ENCODE measurements at places on chromosomes 2 and 18.

DNA sequence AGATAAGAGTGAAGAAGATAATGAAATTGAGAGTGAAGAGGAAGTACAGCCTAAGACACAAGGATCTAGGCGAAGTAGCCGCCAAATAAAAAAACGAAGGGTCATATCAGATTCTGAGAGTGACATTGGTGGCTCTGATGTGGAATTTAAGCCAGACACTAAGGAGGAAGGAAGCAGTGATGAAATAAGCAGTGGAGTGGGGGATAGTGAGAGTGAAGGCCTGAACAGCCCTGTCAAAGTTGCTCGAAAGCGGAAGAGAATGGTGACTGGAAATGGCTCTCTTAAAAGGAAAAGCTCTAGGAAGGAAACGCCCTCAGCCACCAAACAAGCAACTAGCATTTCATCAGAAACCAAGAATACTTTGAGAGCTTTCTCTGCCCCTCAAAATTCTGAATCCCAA lies 15.7 kb downstream of the MSH6 start:
- no peak for DNase-seq

GRCh38 chr2:68745006-68745405 lies 10.4 kb downstream of the ARHGAP25 start:
- DNase-seq, result no peak

- DNase-seq, result no peak
These were observed 67.5 kb upstream of the FOSL2 start for GRCh38 chr2:28325173-28325566.

- DNase-seq, result no peak
These were observed 671.9 kb upstream of the ZNF804A start for GRCh38 chr2:183926433-183926832.

DNA sequence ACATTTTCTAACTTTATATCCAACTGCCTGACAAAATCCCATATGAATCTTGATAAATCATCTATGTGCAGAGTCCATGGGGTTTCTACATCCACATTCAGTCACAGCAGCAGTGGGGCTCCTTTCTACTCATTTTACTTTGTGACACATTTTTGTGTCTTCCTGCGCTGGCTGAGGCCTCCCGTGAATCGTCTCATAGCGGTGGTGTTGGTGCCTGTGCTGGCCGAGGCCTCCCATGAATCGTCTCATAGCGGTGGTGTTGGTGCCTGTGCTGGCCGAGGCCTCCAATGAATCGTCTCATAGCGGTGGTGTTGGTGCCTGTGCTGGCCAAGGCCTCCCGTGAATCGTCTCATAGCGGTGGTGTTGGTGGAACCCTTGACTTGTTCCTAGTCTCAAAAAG lies 17.0 kb downstream of the SNED1 start:
- DNase-seq, result no peak

DNA sequence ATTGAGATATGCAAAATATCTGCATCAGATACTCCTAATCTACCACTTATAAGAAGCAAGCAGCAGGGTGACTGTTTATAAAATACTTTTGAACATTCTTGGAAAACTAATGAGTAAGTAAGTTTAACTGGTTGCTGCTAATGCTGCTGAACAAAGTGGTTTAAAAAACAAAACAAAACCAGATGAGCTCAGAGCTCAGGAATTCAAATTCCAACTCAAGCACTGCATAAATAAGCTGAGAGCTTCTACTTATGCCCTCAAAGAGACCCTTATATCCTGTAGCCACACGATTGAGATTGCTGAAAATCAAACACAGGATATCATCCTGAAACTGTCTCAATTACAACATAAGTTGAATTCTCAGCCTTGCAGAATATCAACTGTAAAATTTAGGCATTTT lies 62.3 kb upstream of the NYAP2 start:
- DNase-seq, result no peak

GRCh38 chr2:39865751-39866150 lies 86.7 kb upstream of the THUMPD2 start:
- no peak for DNase-seq

DNA sequence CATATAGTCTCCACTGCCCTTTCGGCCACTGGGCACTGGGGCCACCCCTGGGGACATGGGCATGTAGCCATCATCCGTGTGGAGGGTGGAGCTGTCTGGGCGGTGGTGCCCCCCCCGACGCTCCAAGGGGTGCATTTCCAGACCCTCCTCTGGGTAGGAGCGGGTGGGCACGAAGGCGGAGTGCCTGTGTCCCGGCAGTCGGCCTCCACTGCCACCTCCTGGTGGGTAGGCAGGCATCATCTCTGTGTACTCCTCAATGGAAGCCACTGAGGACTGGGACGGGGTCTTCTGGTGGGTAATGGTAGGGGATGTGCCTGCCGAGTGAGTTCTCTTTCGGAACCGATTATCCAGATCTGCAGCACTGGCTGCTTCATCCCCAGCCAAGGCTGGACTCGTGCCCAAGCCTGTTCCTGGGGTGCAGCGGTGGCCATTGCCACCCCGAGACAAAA lies 2.8 kb downstream of the IRS1 start:
- peak; percentile 29 for DNase-seq

GRCh38 chr2:134324947-134325346 lies 71.1 kb downstream of the MGAT5 start:
- DNase-seq, result no peak

DNA sequence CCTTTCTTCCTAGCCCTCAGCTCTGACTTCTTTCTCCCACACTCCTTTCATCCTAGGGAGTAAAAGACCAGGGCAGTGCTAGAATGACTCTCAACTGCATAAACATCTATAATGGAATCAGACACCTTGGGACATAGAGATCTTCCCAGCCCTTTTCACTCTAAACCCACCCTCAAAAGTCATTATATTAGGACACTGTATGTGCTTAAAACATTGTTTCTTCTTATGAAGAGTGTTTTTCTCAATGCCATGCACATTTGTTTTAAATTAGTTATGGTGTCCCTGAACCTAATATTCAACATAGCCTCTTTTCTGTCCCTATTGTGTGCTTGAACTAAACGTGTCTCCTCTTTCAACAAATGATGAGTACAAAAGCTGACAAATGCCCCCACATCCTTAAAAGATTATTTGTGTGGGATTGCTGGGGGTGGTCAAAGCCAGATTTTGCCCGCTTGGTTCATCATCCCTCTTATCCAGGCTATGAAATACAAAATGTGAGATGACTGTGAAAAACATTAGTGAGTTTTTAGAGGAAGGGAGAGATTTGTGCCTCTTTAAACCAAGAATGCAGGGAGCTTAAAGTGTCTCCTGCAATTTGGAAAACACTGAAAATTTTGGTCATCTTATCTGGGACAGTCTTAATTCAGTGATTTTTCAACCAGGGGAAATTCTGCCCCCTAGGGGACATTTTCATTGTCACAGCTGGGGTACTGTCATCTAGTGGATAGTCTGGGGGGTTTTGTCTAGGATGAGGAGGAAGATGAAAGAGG lies 29.0 kb downstream of the SERPINB5 start:
- no peak for DNase-seq

DNA sequence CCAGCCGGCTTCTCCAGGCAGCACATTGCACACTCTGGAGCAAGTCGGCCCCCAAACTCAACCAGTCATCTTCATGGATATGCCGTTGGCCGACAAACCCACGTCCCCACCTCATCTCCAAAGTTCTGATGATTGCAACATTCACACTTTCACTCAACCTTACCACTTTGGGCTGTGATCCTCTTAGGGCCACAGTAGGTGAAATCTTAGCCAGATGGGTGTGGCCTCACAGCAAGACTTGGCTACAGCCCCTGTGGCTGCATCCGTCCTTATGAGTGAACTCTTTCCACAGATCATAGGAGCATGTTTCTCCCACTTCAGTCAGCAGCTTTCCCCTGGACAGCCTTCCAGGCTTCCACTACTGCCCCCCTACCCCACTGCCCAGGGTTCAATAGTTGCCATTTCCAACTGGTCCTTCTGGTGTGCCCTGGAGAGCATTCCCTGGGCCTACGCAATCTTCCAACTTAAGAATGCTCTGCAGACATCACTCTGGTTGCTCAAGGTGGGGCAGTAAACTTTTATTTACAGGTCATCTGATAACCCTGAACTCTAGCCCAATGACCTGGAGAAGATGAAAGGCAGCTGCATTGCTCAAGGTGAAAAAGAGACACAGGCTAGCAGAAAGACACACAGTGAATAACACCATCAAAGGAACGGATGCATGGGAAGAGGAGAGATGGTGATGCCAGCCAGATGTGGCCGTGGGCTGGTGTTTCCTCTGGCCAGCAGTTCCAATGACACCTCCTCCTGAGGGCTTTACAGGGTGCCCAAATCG lies 34.5 kb downstream of the ARL4C start:
- DNase-seq, result no peak

GRCh38 chr2:214492608-214493007 lies 81.8 kb downstream of the VWC2L start:
- no peak for DNase-seq

DNA sequence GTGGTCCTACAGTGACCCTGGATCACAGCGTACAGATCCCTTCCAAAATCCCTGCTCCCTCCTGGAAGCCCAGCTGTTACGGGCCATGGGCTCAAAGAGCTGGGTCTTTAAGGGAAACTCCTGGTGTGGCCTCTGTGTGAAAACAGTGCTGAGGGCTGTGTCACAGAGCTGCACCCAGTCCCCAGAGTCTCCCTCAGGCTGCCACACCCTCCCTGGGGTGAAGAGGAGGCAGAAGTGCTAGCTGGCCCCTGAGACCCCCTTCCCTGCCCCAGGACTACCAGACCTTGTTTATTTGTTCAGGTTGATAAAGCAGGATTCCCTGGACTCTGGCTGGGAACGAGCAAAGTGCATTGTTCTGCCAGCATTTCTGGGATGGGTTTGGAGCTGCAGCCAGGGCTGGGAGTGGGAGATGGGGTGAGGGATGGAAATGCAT lies 7.7 kb downstream of the ATOH8 start:
- no peak for DNase-seq

- peak; percentile 48 for DNase-seq
These were observed 1.7 kb upstream of the PER2 start for GRCh38 chr2:238290091-238290509.

GRCh38 chr18:53443336-53443735 lies 781.1 kb downstream of the MBD2 start:
- no peak for DNase-seq

GRCh38 chr2:196337208-196337953 lies 166.0 kb upstream of the STK17B start:
- no peak for DNase-seq

- no peak for DNase-seq
These were observed 2.1 kb downstream of the GBX2 start for GRCh38 chr2:236165842-236166795.

DNA sequence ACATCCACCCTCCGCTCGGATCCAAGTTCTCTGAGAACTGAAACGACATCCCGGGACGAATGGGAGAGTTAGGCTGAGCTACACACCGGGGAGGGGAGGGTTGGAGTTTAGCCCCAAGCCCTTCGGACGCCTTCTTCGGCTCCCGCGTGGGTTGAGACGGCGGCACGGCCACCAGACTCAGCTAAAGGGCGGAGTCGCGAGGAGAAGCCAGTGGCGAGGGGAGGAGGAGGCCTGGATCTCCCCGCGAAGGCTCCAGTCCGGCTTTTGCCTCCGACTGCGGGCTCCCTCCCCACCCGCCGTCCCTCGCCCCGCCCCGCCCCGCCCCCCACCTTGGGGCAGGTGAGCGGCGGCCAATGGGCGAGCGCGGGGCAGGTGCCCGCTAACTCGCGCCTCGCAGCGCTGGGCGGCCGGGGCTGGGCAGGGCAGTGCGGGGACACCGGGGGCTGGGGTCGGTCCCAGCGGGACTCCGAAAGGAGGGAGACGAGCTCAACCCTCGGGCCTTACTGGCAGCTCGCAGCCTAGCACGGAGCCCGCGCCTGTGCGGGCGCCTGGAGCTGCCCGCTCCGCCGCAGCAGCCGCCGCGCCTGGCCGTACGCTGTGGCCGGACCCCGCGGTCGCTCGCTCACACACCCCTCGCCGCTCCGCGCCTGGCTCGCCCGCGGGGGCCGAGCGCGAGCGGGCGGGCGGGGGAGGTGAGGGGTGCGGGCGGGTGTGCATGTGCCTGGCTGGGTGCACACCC lies at the start of gene EMX1:
TSS of gene EMX1 (plus strand) at position 382 of the 739 bp plus-strand sequence. CDS start at position 716, 334 bp downstream.
- DNase-seq, result peak; percentile 57

- DNase-seq, result no peak
These were observed 21.8 kb upstream of the NT5DC4 start for GRCh38 chr2:112698834-112699515.

- no peak for DNase-seq
These were observed 103.6 kb downstream of the TMX3 start for GRCh38 chr18:68611311-68611710.

GRCh38 chr2:227824711-227825110 lies 11.1 kb downstream of the CCL20 start:
- DNase-seq, result no peak

GRCh38 chr2:125386074-125386473 lies 1269.9 kb upstream of the GYPC start:
- no peak for DNase-seq

GRCh38 chr18:23136326-23137096 lies 1.2 kb downstream of the CABLES1 start:
- DNase-seq, result peak; percentile 47

GRCh38 chr2:66852953-66853352 lies 418.0 kb downstream of the MEIS1 start:
- DNase-seq, result no peak

GRCh38 chr2:55779459-55780421 lies 86.1 kb upstream of the PNPT1 start:
- DNase-seq, result no peak

DNA sequence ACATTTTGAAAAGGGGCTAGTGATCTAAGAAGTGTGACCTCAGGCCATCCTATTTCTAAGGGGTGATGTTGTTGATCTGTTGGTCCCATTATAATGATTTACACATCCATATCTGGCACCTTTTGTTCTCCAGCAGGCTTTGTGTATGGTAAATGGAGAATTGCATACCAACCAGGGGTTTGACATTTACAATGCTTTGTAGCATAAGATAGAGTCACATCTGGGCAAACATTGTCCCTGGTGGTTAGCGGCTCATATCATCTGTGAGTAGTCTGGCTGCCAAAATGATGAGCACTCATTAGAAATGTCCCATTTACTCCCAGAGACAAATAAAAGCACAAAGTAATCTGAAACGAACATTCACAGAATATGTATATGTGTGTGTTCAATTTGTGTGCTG lies 1775.5 kb upstream of the CELF4 start:
- DNase-seq, result no peak

DNA sequence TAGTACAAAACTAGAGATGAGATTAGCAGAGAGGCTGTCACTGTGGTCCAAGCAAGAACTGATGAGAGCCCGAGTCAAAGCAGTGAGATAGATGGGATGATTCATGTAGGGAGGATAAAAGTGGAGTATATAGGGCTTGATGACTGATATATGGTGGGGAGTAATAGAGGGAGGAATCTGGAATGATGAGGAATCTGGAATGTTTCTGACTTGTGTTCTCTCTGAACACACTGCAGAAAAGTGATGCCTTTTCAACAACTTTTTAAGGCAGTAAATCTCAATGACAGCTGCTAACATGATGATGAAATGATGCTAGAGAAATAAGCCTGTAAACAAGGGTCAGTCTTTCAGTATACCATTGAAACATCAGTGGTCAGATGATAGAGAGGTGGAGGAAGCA lies 143.5 kb upstream of the SP5 start:
- no peak for DNase-seq

- DNase-seq, result no peak
These were observed 172.7 kb downstream of the BCL2 start for GRCh38 chr18:63146828-63147409.

DNA sequence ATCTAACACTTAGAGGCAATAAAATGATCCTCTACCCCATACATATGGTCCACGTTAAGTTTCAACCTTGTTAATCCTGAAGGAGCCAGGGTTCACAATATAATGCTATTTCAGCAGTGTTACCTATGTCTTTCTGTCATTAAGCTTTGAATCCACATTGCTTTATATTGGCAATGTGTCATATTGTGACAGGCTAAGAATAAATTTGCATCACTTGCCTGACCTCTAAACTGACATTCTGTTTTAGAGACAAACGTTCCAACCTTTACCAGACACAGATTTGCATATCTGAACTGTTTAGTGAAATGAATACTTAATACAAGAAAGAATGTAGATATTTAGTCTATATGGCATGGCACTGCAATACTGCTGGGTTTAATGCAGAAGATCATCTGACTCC lies 98.4 kb downstream of the UNC80 start:
- no peak for DNase-seq

Measured in frontal cortex (tissue), 4 donors.